ENCODE measurements at places on chromosomes 7 and 10.

- no peaks in the 10 kb centered on the region for H3K36me3 ChIP-seq
- H3K4me3 ChIP-seq: no peak overlapping the region
- no peak for ATAC-seq
- H3K27me3 ChIP-seq: no peaks in the 10 kb centered on the region
These were observed 253.0 kb upstream of the GRB10 start for GRCh38 chr7:51035716-51036115.

- peak; percentile 1 for ATAC-seq
- peaks cover 17% of the 10 kb centered on the region for H3K4me1 ChIP-seq
- no peaks in the 10 kb centered on the region for H3K27me3 ChIP-seq
These were observed 734 bp downstream of the PTPN12 start for GRCh38 chr7:77537778-77538280.

DNA sequence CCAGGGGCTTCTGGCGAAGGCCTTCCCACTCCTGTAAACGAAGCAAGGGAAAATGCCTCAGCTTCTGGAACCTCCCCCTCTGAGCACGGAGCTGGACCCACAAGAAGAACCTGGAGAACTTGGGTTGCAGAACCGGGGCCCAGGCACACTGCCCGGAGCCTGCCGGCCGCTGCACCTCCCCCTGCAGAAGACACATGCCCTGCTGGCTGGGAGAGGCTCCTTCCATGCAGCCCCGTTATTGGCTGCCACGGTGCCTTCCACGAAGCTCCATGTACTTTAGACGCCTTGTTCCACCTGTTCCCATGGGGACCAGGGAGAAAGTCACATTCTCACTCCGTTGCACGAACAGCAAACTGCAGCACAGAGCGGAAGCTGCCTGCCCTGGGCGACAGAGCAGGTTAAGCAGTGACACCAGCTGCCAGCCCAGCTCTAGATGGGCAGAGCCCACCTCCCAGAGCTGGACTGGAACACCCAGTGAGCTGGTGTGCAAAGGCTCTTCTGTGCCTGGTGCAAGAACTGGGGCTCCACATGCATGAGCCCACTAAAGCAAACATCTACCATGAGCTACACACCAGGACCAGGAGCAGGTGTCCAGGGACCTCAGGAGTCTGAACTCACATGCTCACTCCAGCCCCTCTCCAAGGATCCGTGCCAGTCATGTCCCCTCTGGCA lies 70.1 kb downstream of the TNS3 start:
- no peaks in the 10 kb centered on the region for H3K36me3 ChIP-seq
- no peak overlapping the region for H3K27ac ChIP-seq
- H3K27me3 ChIP-seq: no peaks in the 10 kb centered on the region
- H3K4me1 ChIP-seq: peaks cover 80% of the 10 kb centered on the region
- no peak overlapping the region for H3K4me3 ChIP-seq

GRCh38 chr10:91901784-91902677 lies 7.3 kb downstream of the FGFBP3 start:
- H3K27me3 ChIP-seq: no peaks in the 10 kb centered on the region
- no peaks in the 10 kb centered on the region for H3K4me1 ChIP-seq
- peak; percentile 69 for ATAC-seq

DNA sequence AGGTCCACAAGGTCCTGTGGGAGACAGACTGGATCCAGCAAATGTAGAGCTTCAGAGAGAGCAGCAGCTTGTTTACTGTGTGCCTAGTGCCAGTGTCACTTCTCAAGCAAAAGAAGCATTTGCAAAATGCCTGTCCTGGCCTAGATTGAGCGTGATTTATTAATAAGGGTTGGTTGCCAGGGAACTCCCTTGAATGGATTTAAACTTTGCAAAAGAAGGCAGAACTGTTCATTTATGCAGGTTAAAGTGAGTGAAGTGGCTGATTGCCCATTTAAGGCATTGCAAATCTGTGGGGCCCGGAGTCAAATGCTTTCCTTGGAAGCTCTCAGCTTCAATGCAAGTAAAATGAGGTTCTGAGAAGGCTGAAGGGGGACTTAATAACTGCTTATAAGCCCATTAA lies 71.3 kb downstream of the CDHR3 start:
- H3K27me3 ChIP-seq: no peaks in the 10 kb centered on the region
- H3K4me3 ChIP-seq: no peak overlapping the region
- no peaks in the 10 kb centered on the region for H3K4me1 ChIP-seq

DNA sequence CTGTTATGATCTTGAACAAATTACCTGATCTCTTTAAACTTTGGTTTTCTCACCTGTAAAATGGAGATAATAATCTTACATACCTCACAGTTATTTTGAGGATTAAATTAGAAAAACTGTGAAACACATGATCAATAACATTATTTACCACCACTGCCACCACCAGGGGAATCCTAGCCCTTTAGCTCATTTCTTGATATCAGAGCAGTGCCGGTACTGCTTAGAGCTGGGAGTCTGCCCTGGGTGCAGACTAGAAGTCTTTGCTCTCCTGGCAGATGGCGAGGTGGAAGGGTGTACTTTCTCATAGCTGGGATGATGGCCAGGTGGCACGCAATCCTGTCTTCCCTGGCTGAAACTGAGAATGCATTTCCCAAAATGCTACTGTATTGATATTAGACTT lies 12.7 kb upstream of the EFCAB10 start:
- H3K36me3 ChIP-seq: no peaks in the 10 kb centered on the region
- ATAC-seq: no peak
- H3K4me1 ChIP-seq: peaks cover 4% of the 10 kb centered on the region
- no peak overlapping the region for H3K27ac ChIP-seq

GRCh38 chr7:3304131-3304530 lies 3.1 kb downstream of the SDK1 start:
- no peak overlapping the region for H3K27ac ChIP-seq
- no peak for ATAC-seq
- H3K27me3 ChIP-seq: peaks cover 11% of the 10 kb centered on the region
- H3K4me3 ChIP-seq: no peak overlapping the region
- H3K36me3 ChIP-seq: no peaks in the 10 kb centered on the region

GRCh38 chr7:40211276-40212003 lies 76.6 kb downstream of the SUGCT start:
- no peak overlapping the region for H3K4me3 ChIP-seq
- H3K27me3 ChIP-seq: no peaks in the 10 kb centered on the region
- no peaks in the 10 kb centered on the region for H3K36me3 ChIP-seq
- peak overlapping the region; percentile 23 for H3K27ac ChIP-seq
- H3K4me1 ChIP-seq: no peaks in the 10 kb centered on the region
- ATAC-seq: no peak

GRCh38 chr10:6721964-6722615 lies 142.0 kb upstream of the PRKCQ start:
- peaks cover 51% of the 10 kb centered on the region for H3K27me3 ChIP-seq
- no peak overlapping the region for H3K4me3 ChIP-seq
- no peaks in the 10 kb centered on the region for H3K36me3 ChIP-seq
- no peaks in the 10 kb centered on the region for H3K4me1 ChIP-seq
- H3K27ac ChIP-seq: peak overlapping the region; percentile 47

- H3K36me3 ChIP-seq: no peaks in the 10 kb centered on the region
- H3K4me3 ChIP-seq: no peak overlapping the region
- H3K27me3 ChIP-seq: no peaks in the 10 kb centered on the region
- H3K27ac ChIP-seq: no peak overlapping the region
- H3K4me1 ChIP-seq: peaks cover 19% of the 10 kb centered on the region
- ATAC-seq: no peak
These were observed 176.5 kb downstream of the CSTF2T start for GRCh38 chr10:51522858-51523257.

GRCh38 chr7:23438171-23438570 lies 32.1 kb downstream of the IGF2BP3 start:
- H3K4me1 ChIP-seq: no peaks in the 10 kb centered on the region
- no peak overlapping the region for H3K4me3 ChIP-seq
- no peak overlapping the region for H3K27ac ChIP-seq
- H3K27me3 ChIP-seq: no peaks in the 10 kb centered on the region
- H3K36me3 ChIP-seq: no peaks in the 10 kb centered on the region

Measured in gastroesophageal sphincter (tissue), 4 donors.